ENCODE measurements at places on chromosomes 7 and 10.
A peak's percentile ranks its signal among the peaks of the same experiment; 100 is the strongest.

DNA sequence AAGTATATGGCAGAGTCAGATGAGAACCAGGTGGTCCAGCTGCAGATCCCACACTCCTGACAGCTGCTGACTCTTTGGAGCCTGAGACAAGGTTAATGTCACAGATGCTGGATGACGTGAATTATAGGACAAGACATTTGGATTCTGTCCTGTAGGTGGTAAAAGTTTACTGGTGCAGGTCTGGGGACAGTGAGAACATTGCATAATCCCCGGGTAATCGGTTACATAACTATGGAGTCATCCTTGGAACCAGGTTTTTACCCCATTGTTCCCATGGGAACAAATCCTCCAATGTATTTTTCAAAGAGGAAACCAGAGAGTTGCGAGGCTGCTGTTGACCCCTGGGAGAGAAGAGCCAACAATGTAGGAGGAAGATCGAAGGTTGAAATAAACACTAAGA, 27.5 kb upstream of the ZCCHC24 start:
- no peak for DNase-seq

DNA sequence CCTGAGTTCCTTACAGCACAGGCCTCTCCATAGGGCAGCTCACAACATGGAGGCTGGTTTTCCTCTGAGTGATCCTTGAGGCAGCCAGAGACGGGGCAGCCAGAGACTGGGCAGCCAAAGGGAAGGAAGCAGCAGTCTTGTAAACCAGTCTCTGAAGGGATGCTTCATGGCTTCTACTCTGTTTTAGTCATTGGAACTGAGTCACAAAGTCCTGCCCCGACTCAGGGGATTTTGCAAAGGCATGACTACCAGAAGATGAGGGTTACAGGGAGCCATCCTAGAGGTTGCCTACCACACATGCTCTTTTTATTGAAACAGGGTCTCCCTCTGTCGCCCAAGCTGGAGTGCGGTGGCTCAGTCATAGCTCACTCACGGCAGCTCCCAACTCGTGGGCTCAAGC, 44.4 kb upstream of the COMMD3 start:
- no peak for DNase-seq

- no peak for DNase-seq
Measured at GRCh38 chr7:139953229-139953628, 109.5 kb downstream of the PARP12 start.

GRCh38 chr10:96672481-96673175, 47.7 kb downstream of the PIK3AP1 start:
- no peak for DNase-seq

GRCh38 chr10:132810807-132811700, 25.1 kb upstream of the NKX6-2 start:
- no peak for DNase-seq

DNA sequence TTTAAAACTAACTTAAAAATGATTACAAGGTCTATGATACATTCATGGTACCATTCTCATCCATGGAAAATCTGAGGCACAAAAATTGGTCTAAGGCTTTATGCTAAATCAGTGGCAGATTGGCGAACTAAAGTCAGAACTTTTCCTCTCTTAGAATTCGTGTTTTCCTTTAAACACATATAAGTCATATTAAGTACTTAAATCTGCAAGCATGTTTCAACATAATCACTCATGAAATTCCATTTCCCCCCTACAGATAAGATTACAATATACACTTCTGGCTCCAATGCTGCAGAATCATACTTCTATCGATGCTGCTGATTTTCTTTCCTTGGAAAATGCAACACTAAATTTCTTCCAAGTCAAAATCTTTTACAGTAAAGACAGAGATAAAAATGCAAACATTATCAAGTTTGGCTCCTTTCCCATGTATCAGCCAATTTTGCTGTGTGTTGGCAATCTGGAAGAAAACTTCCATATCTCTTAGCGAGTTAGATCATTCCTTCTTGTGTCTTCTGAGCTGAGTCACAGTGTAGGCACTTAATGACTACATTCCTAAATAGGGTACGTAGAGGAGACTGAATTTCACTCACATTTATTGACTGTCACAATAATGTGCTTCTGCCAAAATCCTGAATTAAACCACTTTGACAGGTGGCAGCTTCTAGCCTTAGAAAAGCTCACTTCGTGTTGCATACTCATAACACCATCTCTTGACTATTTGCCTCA, 76.4 kb upstream of the LRRC17 start:
- no peak for DNase-seq

DNA sequence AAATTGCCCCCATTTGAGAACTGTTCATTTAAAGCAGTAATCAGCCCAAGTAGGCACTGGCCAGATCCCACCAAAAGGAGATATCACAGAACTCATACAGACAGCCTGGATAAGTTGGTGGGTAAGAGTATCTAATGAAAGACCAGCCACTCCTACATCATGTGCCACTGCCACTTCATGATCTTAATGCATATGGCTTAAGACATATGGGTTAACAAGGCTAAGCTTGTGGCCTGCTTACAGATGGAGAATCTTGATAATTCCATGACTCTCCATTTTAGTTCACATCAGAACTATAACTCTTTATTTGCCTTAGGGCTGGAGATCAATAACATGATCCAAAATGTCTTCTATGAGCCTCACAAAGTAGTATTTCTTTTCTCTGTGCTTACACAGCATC, 6.8 kb upstream of the IFIT1B start:
- no peak for DNase-seq

- DNase-seq, result no peak
Measured at GRCh38 chr10:88809621-88810020, 7.1 kb downstream of the LIPM start.

GRCh38 chr7:95925236-95925635, 152.9 kb downstream of the DYNC1I1 start:
- no peak for DNase-seq

- DNase-seq, result no peak
Measured at GRCh38 chr7:11060893-11061292, 87.2 kb downstream of the PHF14 start.

DNA sequence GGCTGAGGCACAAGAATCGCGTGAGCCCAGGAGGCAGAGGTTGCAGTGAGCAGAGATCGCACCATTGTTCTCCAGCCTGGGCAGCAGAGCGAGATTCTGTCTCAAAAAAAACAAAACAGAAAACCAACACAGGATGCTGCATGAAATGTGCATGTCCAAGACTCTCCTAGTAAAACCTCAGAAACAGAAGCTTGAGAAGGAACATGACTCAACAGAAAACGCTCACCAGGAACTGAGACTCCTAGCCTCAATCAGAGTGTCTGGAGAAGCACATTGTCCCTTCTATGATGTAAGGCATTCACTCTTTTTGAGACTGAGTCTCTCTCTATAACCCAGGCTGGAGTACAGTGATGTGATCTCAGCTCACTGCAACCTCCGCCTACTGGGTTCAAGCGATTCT, 168.3 kb downstream of the MYOF start:
- no peak for DNase-seq

DNA sequence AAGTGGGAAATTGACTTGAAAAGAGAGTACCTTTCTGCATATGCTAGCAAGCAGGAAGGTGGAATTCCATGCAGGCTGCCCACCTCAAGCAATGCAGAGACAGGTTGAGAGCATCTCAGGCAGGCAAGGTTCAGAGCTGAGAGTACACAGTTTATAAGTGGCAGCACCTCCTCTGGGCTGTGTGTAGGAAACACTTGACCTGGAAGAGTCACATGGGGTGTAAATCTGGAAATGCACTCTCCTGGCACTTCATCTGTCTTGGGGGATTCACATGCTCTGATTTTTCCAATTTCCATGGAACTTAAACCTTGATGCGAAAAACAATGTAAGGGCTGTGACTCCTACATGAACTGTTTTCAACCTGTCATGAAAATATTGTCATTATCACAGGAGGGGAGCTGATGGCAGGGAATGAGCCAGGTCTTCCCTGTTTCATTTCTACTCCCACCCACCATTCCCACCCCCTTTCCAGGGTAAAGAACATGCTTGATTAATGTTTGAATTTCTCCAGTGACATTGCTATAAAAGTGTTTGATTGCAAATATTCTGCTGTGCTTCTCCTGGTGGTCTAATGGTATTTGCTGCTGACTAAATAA, 328.3 kb downstream of the BICC1 start:
- no peak for DNase-seq

DNA sequence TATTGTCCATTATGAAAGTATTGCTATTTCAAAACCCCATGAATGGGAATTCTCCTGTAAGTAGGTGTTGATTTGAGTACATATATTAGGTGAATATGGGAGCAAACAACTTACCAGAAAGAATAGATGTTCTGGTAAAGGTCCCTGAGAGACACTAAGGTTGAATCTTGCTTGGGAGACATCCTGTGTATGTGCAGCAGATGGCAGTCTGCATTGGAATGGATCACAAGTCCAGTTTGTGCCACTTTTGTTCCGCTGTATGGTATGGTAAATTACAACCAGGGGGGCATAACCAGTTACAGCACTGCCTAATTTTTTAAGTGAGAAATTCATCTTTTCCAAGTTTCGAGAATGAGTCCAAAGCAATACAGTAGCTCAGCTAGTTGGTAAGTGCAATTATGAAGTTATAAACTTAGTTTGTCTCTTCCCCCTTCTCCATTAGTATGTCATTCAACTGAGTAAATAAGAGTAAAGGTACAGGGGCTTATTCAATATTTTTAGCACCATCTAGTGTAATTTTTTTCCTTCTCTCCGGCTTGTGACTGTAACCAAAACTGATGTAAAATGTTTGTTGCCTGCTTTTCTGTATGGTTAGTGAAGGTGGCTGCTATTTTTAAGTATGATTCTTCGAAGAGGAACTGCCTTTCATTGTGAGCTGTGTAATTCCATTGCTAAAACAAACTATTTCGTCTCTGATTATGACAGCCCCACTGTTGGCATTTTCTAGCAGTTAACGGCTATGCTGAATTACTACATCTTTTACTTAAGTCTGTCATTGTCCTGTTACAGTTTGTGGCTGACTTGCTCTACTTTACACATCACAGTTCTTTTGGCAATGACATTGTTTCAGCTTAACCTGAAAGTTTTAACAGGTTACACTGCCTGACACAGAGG, 2.8 kb downstream of the MCU start:
- no peak for DNase-seq

GRCh38 chr7:87875151-87876039, 765 bp downstream of the SLC25A40 start:
- no peak for DNase-seq

- no peak for DNase-seq
Measured at GRCh38 chr10:14025283-14026189, 305.2 kb downstream of the FRMD4A start.

GRCh38 chr7:100865938-100866728, 1.1 kb upstream of the TRIP6 start:
- DNase-seq, result no peak

DNA sequence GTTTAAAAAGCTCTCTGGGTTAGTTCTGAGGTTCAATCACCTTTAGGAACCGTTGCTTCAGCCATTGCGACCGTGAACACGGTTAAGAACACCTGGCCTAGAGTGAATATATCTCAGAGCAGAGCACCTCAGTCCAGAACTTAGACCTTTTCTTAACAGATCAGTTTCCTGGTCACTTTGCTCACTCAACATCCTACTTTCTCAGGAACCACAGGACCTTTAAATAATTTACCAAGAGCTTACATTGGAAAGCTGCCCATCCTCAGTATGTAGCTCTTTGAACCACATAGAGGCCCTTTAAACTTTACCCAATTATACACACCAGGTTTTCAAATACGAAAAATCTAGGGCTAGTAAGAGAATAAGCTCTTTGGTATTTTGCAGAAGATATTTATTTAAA, 153.2 kb downstream of the NRBF2 start:
- no peak for DNase-seq

- peak; percentile 77 for DNase-seq
Measured at GRCh38 chr10:128047351-128047750, 78.9 kb downstream of the MKI67 start.

DNA sequence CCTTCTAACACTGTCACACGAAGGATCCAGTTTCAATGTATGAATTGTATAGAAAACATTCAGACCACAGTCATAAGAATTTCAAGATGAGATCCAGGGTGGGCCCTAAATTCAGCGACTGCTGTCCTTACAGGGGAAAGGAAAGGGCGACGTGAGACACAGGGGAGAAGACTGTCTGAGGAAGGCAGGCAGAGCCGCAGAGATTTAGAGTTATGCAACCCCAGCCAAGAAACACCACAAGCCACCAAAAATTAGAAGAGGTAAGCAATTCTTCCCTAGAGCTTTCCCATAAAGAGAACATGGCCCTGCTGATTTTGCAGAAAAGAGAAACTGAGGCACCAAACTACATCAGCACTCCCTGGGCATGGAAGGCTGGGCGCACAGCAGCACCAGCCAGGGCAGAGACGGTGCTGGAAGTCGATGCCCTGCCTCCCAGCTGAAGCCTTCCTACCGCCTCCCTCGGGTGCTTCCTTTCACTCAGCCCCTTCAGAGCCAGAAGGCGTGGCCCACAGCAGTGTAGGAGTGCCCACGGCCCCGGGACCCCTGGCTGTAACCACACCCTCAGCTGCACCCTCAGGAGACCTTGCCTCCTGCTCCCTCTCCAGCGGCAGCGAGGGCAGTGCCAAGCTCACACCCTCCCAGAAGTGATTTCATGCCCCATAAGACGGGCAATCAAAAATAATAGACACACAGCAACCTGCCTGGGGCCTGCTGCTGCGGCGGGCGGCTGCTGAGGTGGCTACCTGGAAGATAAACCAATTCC, 81.0 kb upstream of the LRRC4 start:
- no peak for DNase-seq

- DNase-seq, result no peak
Measured at GRCh38 chr10:1119027-1119426, 62.8 kb downstream of the WDR37 start.

DNA sequence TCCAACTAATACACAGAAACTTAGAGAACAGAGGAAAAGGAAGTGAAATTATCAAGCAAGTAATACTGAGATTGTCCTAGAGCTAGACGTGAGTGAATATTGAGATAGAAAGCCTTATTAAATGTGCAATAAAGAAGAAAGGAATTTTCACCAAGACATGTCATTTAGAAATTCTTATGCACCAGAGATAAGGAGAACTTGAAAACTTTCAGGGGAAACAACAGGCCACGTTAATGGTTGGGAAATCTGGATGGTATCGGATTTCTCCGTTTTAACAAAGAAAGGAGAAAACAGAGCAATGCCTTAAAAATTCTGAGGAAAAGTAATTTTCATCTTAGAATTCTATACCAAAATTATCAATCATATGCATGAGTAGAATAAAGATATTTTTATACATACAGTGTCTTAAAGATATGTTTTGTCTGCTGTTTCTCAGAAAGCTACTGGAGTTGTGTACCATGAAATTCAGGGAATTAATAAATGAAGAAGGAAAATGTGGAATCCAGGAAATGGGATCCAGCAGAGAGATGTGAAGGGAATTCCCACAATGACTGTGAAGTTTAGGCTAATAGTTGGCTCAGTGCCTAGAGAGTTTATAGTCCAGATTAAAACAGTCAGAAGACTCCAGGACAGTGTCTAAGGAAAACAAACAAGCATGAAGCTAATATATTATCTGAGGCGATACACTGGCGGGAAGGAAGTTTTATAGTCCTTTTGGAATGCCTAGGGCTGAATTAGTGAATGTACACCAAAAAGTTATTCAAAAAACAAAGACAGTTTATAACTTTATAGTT, 159.5 kb downstream of the PPP1R9A start:
- no peak for DNase-seq

- no peak for DNase-seq
Measured at GRCh38 chr7:46554688-46555422, 633.8 kb upstream of the IGFBP3 start.

GRCh38 chr7:16431646-16432424, 10.5 kb upstream of the CRPPA start:
- no peak for DNase-seq
